Fibroblast of pulmonary artery (primary cell): ENCODE measurements at places on chromosomes 1 and 21.

DNA sequence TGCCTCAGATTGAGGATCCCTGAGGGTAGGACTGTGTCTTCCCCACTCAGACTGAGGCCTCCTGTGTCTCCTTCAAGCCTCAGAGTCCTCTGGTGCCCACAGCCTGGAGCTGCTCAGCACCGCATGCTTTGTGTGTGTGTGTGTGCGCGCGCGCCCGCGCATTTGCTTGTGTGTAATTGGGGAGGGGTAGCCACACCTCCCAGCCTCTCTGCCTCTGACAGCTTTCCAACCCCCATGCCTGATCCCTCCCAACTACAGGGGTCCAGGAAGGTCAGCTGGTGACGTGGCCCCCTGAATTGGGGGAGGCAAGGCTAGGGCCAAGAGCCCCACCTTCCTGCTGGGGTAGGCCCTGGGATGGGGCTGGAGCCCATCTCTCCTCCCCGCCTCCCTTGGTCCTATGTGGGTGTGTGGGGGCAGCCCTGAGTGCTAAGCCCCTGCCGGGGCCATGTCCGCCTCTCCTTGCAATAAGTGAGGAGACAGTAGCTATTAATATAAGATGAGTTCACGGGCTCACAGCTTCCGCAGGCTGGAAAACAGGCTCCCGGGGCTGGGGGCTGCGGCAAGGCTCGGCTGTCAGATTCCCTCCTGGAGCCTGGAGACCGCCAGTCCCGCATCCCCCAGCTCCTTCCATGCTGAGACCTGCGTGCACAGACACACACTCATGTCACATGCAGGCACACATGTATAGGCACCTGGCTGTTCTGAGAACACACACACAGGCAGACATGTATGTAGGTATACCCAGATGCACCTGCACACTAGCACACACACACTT lies 7.0 kb downstream of the GPR3 start:
- no peak for DNase-seq

GRCh38 chr1:47175227-47175934 lies 14.5 kb downstream of the PDZK1IP1 start:
- DNase-seq = peak; percentile 78

GRCh38 chr1:116388122-116388521 lies 15.1 kb downstream of the ATP1A1 start:
- DNase-seq = no peak

- peak; percentile 53 for DNase-seq
These were observed 70.9 kb downstream of the APP start for GRCh38 chr21:26099610-26100219.

DNA sequence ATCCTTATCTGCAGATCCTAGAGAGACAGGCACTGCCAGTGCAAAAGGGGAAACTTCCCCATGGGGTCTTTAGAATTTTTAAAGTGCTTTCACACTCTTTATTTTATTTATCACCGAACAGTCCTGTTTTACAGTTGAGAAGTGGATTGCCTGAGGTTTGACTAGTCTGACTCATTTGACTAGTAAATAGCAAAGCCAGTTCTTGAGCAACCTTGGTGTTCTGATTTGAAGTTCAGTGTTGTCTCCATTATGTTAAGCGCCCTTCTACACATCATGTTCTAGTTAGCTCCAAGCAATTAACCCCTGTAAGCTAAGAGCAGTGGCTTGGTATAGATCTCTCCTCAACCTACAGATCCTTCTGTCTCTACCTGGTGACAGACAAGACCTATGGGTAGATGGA lies 262.9 kb downstream of the CACNA1E start:
- no peak for DNase-seq

DNA sequence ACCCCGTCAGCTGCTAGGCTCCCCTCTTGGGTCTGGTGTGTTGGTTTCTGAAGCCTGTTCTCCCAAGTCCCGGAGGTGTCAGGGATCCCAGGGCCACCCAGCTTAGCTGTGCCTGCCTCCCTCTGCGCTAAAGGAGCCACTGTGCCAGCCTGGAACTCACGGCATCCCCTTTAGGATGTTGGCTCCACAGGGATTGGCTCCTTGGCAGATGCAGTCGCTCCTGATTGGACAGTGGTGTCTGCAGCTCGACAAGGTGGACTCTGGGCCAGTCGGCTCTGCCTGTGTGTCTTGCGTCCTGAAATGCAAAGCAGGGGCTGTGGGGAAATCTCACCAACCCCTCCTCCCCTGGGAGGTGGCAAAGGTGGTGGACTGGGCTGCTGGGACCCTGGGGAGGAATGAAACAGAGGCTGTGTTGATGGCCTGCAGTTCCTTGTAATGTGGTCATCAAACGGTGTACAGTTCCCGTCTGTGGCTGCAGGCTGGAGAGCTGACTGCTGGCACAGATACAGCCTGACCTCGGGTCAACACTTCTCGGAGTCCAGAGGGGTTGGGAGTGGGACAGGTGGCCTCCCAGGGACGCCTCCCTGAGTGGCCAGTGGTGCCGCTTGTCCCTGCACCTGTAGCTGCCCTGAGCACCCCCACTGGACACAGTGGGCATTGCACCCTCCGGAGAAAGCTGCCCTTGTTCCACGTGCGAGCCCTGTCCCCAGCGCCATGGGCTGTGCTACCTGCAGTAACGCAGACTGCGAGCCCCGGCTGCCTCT lies 11.5 kb upstream of the KCNAB2 start:
- DNase-seq = peak; percentile 24

GRCh38 chr1:237834461-237834860 lies 56.3 kb downstream of the ZP4 start:
- DNase-seq = no peak

GRCh38 chr1:212518188-212519054 lies 85.7 kb downstream of the NENF start:
- DNase-seq = peak; percentile 87

GRCh38 chr1:89360716-89361115 lies 3.1 kb upstream of the GBP6 start:
- DNase-seq = no peak
